ENCODE measurements at places on chromosomes 2 and 18.

GRCh38 chr2:73225513-73226360 lies 7.3 kb downstream of the PRADC1 start:
- no peak for DNase-seq

- DNase-seq = peak; percentile 60
Observed at GRCh38 chr2:191038241-191038725, 24.3 kb upstream of the STAT1 start.

DNA sequence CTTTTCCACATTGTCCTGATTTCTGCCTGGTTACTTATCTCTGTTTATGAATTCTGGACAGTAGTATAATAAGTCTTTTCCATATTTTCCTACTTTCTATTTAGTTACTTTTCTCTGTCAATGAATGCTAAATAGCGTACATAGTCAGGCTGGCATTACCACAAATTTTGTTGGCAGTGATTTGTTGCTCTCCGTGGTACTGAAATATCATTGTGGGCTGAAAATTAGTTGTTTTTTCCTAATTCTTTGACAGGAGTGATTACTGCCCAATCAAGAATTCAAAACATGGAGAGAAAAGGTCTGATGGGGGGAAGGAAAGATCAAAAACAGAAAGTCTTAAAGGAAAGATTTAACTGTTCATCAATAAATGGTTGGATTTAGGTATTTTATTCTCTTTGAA lies 7.7 kb upstream of the GALNT13 start:
- DNase-seq = no peak

DNA sequence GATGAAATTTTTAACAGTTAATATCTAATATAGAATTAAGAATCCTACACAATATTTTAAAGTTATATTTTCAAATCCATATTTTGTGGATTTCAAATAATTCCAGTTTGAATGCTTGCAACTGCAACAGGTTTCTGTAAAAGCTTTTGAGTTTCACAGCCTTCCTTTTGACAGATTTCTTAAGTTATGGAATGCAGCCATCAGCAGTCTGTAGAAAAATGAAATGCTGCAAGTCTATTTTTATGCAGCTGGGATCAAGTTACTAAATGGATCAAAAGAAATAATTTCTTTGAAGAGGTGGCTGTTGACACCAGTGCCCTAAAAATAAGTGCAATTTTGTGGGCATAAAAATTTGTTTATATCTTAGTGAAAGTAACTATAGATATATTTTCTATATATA lies 657.2 kb downstream of the NRXN1 start:
- no peak for DNase-seq

GRCh38 chr2:137183206-137183898 lies 418.0 kb downstream of the THSD7B start:
- no peak for DNase-seq

DNA sequence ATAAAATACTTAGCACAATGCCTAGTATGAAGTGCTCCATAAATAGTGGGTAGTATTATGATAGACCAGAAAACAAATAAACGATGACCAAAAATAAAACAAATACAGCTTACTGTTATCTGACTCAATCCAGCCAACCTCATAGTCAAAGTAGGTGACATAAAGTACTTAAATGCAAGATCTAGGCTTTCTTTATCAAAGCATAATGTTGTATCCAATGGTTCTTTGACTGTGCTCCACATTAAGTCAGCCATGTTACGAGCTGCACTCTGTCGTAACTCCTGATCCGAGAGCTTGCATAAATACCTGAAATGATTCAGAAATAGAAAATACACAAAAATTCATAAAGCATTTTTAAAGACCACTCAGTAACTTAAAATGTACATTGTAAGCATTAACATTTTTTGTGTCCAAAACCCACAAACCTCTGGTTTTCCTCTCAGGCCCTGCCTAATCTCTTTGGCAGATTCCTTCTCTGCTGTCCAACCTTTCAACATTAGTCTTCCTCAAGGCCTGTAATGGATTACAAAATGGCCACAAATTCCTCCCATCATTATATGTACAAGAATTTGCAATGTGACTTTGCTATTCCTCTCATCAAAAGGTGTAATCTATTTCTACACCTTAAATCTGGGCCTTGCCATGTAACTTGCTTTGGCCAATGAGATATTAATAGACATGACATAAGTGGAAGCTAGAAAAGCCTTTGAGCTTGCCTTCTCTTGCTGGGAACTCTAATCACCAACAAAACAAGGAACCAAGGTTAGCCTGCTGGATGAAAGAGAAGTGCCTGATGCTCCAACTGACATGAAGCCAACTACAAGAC lies 90.6 kb downstream of the USP34 start:
- no peak for DNase-seq

DNA sequence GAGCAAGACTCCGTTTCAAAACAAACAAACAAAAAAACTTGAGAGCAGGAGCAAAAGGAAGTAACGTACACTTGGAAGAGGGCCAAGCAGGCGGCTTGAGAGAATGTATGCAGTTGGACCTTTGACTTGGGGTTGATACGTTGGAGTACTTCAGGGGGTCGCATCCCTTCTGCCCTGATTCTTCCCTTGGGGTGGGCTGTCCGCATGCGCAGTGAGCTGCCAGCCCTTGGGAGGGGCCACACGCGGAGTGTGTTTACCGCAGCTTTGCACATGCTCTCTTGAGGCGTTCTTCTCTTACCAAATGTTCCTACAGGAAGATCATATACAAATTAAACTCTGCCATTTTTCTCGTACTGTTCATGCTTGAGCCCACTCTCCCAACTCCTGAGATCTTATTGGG lies 38.1 kb upstream of the SOCS6 start:
- no peak for DNase-seq

- DNase-seq = no peak
Observed at GRCh38 chr2:238895361-238895882, 47.5 kb downstream of the TWIST2 start.

DNA sequence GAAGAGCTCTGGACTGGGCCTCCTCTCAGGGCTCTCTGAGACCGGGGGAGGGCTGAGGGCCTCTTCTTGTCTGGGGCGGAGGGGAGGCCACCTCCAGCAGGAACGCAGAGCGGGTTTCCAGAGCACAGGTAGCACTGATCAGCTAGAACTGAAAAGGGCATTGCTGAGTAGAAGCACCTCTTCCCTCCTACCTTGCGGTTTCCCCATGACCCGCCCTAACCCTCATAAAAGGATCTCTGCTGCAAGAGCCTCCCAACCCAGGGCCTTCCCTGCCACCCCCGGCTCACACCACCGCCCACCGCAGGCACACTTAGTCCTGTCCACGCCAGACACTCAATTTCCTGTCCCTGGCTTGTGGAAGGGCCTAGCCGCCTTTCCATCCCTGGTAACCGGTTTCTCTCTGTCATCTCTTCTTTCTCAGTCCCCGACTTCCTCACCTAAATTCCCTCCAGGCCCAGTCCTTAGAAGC lies 966 bp downstream of the ADCY3 start:
- DNase-seq = no peak

Data from stromal cell of bone marrow (primary cell).